Activated T-helper 2 cell treated with anti-CD3 and anti-CD28 coated beads, Interferon-gamma antibody, Interleukin-2, Interleukin-4, amounts not matched to agents 10 μg/mL and 5 μg/mL and 100 μg/mL, durations not matched to agents 14 hours and 24 hours and 36 hours (primary cell): ENCODE measurements at places on chromosomes 1 and 21. TPM values are rescaled to one million over a fixed set of nuclear protein-coding genes. Genes with fewer than 3 reads are reported as not detected.

GRCh38 chr1:107683191-107683657 lies 281.8 kb downstream of the VAV3 start:
- DNase-seq: no peak

- peak; percentile 74 for DNase-seq
These were observed 23.1 kb upstream of the PTAFR start for GRCh38 chr1:28199328-28200233.

- peak; percentile 22 for DNase-seq
These were observed 47.4 kb upstream of the OSBPL9 start for GRCh38 chr1:51569284-51570062.

DNA sequence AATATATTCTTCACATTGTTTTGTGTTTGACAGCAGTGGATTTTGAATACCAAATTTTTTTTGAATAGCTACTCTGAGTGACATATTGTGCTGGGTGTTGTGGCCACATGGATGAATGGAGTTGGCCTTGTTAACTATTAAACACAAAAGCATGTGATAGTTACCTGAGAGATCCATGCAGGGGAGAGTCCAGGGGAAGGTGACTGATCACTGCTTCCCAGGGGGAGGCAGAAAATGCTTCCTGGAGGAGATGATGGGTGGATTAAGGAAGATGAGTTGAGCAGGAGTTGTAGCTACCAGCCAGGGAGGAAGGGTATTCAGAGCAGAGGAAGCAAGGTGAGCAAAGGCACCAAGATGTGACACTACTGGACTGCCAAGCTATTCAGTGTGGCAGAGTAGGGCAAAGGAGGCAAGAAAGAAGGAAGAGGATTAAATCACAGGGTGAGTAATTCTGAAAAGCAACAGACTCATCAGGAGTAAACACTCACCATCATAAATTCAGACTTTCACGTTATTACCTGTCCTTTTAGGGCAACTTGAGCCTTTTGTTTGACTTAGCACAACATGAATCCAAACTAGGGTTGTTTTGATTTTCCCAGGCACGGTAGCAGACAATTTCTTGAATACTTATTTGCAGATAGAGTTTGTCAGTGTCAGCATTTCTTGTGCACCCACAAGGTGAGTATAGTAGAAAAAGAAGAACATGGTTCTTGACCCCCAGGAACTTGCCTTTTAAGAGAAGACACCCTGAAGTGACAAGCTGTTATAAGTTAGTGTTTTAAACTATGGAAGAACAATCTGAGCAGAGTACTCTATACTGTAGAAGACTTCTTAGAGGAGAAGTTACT lies 4.2 kb downstream of the CD46 start:
- no peak for DNase-seq

AGMAT gene
- total RNA-seq: 30.1 and 32.5 TPM in 2 replicates

KRTAP13-2 gene
- not detected in 2 replicates for total RNA-seq

OR2G6 gene
- total RNA-seq: not detected in 2 replicates
